Mesenteric fat pad (tissue), 1 donor: ENCODE measurements at places on chromosomes 11 and 22.

- no peak for DNase-seq
Observed at GRCh38 chr11:119624629-119625028, 104.4 kb downstream of the NECTIN1 start.

DNA sequence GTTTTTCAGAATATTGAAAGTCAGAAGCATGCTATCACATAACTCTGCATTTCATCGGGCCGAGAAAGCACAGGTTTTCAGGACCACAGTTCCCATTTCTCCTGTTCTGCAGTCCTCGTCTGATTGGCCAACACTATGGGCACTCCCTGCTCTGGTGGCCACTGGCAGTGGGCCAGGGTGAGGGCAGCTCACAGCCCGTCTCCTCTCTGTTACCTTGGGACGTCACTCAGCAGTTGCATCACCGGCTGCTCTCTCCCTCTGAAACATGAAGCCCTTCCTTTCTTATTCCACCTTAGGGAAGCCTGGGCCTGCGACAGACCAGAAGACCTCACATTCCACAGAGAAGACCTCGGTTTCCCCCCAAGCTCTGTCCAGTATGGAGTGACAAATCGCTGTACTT is 11.4 kb upstream of the MICAL3 start:
- no peak for DNase-seq

DNA sequence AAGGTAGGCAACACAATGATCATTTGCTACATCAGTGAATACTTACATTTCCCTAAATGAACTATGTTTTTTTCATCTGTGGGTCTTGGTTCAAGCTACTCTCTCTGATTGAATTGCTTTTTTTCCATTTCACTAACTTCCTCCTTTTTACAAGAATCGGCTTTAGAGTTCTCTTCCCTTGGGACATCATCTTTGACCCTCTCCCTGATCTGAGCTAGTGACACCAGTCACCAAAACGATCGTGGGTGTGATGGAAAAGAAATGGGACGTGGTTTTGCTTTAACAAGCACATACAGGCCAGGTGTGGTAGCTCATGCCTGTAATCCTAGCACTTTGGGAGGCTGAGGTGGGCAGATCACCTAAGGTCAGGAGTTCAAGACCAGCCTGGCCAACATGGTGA is 129.9 kb downstream of the WT1 start:
- DNase-seq = no peak

GRCh38 chr11:14315130-14315529 is 43.9 kb downstream of the RRAS2 start:
- no peak for DNase-seq

- no peak for DNase-seq
Observed at GRCh38 chr11:110755941-110756340, 43.7 kb upstream of the ARHGAP20 start.

DNA sequence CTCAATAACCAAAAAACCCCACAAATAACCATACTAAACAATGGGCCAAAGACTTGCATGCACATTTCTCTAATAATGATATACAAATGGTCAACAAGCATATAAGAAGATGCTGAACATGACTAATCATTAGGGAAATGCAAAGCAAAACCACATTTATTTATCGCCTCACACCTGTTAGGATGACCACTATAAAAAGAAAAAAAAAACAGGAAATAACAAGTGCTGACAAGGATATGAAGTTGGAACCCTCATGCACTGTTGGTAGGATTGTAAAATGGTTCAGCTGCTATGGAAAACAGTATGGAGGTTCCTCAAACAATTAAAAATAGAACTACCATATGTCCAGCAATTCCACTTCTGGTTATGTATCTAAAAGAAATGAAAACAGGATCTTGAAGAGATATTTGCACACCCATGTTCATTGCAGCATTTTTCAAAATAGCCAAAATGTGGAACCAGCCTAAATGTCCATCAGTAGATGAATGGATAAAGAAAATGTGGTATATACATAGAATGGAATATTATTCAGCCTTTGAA is 66.2 kb downstream of the AMBRA1 start:
- no peak for DNase-seq

GRCh38 chr22:36409911-36410756 is 22.4 kb upstream of the MYH9 start:
- no peak for DNase-seq

- DNase-seq = no peak
Observed at GRCh38 chr11:90512846-90513245, 290.0 kb upstream of the CHORDC1 start.

DNA sequence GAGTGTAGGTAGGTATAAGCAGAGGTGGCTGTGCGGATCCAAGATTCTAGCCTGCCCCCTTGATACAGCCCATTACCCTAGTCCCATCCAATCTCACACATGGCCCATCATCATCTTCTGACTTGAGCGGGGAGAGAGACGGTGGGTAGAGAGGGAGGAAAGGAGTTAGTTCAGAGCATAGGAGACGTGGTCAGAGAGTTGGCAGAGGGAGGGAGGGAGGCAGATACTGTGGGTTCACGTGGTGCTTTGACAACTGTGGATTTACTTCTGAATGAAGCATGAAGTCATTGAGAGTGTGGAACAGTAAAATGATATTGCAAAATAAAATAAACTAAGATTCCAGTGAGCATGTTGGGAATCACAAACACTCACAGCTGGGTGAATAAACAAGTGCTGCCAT is 31.4 kb upstream of the VPREB1 start:
- DNase-seq = no peak

- DNase-seq = no peak
Observed at GRCh38 chr22:28051787-28052356, 132.8 kb upstream of the PITPNB start.

- no peak for DNase-seq
Observed at GRCh38 chr11:128242451-128242850, 344.9 kb downstream of the ETS1 start.

GRCh38 chr11:74310857-74311256 is 583 bp downstream of the P4HA3 start:
- DNase-seq = no peak

- DNase-seq = no peak
Observed at GRCh38 chr22:39511226-39511625, 9.1 kb upstream of the ATF4 start.

GRCh38 chr11:70493089-70493474 is 94.8 kb downstream of the CTTN start:
- no peak for DNase-seq

DNA sequence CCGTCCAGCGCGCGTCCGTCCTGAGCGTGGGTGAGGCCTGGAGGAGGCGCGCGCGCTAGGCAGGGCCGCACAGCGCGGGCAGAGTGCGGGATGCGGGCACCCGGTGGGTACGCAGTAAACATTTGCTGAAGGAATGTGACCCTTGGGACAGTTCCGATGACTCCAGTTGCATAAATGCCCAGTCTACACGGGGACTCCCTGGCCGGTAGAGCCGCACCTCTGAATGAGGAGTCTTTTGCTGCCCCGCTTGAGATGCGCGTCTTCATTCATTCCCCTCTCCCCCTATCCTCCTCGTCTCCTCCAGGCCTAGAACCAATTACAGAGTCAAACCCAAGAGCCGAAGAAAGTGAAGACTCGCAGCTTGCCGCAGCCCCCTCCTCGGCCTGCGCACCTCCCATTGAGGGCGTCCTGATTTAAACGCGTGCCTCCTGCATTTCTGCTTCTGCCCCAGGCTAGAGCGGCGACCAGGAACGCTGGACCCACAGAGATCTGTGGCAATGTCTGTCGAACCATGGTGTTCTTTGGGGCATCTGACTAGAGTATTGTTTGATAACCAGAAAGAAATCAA is 729 bp upstream of the CHKB start:
- DNase-seq = no peak

- DNase-seq = no peak
Observed at GRCh38 chr11:19453651-19454257, 213.0 kb upstream of the E2F8 start.

DNA sequence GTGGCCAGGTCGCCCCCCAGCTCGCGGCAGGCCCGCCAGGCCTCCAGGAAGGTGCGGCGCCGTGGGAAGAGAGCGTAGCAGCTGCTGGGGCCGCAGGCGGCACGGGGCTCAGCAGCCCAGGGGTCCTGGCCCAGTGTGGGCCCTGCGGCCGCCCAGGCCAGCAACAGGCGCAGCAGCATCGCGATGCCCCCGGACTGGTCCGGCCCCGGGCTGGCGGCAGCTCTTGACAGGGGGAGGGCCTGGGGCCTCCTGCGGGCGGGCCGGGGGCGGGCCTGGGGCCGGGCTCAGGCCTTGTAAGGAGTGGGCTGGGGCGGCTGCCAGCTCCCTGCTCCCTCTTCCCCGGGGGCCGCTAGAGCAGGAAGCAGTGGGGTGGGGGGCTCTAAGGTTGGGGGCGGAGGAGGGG is at the start of gene CD248:
Gene CD248 (minus strand): TSS at position 196 of the 403 bp plus-strand sequence. CDS start 17 bp downstream, at position 179.
- no peak for DNase-seq

DNA sequence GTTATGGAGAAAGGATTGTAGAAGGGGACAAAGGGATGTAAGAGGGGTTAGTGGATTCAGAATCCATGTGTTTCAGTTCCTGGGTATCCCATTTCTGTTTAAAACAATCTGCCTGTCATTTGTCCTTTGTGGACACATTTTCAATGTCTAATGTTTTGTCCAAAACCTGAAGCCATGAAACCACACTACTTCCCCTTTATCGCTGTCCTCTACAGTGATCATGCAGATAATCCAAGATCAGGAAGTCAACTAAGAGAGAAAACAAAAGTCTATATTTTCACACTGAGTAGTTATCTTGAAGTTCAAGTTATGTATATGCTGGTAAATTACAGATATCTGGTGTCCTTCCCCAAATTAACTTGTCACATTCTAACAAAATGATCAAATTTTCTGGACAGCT is 457.0 kb downstream of the NTM start:
- DNase-seq = no peak

- DNase-seq = peak; percentile 65
Observed at GRCh38 chr11:45857961-45858474, 10.7 kb downstream of the CRY2 start.

GRCh38 chr11:4090258-4090657 is 4.3 kb upstream of the RRM1 start:
- no peak for DNase-seq

DNA sequence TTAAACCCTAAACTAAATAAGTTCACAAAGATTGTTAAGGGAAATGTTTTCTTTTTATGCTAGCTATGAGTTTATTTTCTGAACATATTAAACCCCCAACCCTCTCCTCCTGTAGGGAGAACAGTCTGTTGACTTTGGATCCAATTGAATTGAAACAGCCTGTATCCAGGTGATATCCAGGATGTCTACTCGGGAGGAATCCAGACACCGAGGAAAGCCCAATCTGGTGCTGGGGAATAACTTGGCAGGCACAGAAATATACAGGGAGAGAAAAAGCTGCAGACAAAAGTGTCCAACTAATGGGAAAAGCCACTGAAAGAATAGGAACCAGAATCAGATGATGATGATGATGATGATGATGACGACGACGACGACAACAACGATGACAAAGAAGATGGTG is 93.9 kb upstream of the API5 start:
- no peak for DNase-seq

DNA sequence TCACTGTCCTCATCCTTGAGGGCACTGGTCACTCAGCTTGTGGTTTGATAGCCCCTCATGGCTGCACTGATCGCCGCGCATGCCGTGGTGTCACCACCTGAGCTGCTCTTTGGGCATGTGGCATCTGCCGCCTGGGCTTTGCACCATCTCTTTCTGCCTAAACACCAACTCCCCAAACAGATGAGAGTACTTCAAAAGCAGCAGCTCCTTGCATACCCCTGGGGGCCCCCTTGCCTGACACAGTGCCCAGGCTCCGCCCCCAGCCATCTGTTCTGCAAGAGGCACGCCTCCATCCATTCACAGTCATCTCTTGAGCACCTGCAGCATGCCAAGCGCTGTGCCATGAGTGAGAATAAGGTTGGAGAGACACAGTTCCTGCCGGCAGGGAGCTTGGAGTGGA is 104.5 kb upstream of the B3GAT1 start:
- DNase-seq = peak; percentile 88

DNA sequence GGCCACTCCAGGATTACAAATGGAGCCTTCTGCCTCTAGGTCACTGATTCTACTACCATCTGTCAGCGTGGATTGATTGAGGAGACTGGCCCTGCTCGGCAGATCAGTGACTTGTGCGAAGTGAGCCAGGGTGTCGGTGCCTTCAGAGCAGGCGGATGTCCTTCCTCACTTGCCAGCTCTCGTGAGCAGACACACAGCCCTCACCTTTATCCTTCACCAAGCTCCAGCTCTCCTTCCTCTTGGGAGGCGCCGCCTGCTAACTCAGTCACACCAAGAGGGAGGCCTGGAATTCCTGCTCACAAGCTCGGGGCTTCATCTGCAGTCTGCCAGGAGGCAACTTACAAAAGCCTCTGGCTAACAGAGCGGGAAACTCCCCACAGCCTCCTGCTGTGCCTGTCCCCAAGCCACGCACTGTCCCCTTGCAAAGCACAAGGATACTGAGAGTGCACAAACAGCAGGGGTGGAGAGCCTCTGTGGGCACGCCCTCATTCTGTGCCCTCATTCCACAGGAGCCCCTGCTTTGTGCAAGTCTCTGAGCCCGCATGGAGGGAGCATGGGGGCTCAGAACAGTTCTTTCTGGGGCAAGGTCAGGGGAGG is 3.5 kb upstream of the TCF20 start:
- DNase-seq = peak; percentile 74

DNA sequence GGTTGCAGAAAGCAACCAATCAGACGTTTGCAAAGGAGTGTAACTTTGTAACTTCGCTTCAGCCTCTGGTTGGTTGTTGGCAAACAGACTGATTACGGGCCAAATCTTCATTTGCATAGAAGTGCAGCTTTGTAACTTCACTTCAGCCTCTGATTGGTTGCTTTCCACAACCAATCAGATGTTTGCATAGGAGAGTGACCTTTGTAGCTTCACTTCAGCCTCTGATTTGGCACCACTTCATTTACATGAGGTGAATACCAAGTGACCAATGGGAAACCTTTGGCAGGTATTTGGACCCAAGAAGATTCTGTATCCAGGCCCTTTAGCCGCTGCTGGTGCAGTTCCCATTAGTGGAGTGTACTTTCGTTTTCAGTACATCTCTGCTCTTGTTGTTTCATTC is 16.0 kb downstream of the USP47 start:
- DNase-seq = no peak

- DNase-seq = no peak
Observed at GRCh38 chr11:47414685-47415070, 6.3 kb downstream of the SLC39A13 start.
